ENCODE measurements at places on chromosomes 1 and 21.

GRCh38 chr1:3091334-3091733 lies 22.3 kb downstream of the PRDM16 start:
- DNase-seq = no peak

DNA sequence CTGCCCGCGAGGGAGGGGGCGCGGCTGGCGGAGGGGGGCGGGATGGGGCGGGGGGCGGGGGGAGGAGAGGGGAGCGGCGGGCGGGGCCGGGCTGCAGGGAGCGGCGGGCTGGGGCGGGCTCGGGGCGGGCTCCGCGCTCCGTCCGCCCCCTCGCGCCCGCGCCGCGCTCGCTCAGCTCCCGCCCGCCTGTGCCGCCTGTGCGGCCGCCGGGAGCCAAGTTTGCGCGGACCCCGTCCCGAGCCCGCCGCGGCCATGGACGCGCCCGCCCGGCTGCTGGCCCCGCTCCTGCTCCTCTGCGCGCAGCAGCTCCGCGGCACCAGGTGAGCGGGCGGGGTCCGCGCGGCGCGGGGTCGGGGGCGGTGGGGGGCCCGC lies at the start of gene GABRD:
Gene GABRD, plus strand, starts transcription at position 174 of the 372 bp plus-strand sequence. Its CDS starts 79 bp downstream, at position 253.
- DNase-seq = no peak

- DNase-seq = peak; percentile 78
Observed at GRCh38 chr1:247390116-247390791, 25.7 kb upstream of the NLRP3 start.

DNA sequence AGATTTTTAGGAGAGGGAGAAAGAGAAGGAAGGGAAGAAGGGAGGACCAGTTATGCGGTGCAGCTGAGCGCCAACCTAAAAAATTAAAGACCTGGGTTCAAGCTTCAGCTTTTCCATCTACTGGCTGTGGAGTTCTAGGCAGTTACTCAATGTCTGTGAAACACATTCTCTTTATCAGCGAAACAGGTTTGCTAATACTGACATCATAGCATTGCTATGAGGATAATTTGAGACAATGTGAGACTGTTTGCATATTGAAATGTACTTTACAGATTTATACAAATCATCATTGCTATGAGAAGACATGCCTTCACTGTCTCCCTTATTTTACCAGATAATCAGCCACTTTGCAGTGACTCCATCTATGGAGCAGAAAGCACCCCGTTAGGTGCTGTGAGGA lies 222.9 kb upstream of the SGIP1 start:
- no peak for DNase-seq

DNA sequence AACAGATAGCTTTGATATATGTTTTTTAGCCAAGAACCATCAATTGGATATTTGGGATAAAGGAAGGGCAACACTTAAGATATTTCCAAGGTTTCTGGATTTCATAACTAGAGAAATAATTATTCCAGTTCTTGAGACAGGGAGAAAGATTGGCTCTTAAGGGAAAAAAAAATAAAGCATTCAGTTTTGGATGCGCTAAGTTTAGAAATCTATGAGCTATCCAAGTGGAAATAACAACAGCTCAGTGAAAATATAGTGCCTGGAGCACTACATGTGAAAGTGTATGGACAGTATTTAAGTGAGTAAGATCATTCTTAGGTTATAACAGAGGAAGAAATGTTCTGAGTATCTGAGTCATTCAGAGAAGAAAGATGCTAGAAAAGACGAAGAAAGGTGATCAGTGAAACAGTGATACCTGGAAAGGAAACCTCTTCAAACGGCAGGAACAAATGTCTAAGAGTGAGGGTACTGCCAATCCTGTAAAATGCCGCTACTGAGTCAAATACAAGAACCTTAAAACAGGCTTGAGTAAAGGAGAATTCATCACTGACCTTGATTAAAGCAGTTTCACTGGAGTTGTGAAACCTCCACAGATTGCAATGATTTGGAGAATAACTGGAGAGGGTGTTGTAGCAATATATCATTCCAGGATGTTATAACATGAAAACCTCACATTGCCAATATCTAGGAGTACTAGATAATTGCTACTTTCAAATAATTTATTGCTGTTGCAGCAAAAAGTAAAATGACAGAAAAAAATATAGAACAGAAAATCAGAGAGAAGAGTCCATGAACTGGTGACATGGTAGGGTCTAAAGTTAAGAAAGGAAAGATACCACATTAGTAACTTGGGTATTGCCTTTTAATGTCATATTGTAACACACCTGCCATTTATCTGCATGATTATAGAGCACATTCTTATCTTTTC lies 482.1 kb upstream of the RGS18 start:
- no peak for DNase-seq

- no peak for DNase-seq
Observed at GRCh38 chr21:39429445-39429844, 16.1 kb downstream of the LCA5L start.

- DNase-seq = no peak
Observed at GRCh38 chr1:15224259-15224869, 22.7 kb upstream of the FHAD1 start.

DNA sequence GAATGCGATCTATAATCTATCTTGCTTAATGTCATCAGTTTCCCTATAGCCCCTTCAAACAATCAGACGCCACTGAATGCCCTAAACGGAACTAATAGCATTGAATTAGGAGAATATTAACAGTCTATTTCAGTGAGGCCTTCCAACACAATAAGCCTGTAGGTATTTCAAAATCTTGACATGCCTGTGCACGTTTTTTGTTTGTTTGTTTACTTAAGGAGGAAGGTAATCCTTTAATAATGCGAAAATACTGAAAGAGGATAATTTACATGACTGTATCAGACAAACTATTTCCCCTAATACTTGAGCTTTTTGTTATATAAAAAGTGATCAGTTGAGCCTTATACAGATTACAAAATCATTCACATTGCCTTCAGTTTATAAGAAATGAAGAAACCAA lies 29.0 kb upstream of the JAK1 start:
- DNase-seq = no peak

DNA sequence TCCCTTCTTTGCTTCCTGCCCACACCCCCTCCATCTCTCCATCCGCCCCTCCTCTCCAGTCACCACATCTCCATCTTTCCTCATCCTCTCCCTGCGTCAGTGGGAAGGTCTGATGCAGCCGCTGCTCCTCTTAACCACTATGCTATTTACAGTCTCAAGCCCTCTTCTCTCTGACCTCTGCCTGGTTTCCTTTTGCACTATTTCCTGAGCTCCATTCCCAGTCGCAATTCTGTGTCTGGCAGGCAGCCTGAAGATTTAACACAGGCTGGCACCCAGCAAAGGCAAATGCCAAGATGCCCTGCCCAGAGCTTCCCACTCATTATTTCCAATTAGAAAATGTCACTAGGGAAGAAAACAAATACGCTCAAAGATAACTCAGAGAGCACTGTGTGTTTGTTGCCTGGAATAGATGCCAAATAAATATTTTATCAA lies 89.6 kb upstream of the LPGAT1 start:
- no peak for DNase-seq

DNA sequence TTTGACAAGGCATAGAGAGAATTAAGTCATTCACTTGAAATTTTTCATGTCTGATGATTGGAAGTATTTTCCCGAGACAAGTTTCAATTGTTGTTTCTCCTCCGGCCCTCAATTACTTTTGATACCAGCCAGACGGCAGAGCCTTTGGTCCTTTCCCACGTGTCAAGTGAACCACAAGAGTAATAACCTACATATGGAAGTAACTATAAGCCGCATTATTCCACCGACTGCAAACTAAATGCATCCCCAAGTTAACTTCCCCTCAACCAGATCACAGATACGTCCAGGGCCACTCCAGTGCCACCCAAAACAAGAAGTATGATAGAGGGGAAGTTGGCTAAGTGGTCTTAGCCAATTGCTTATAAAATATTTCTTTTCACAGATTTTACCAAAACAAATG lies 20.2 kb downstream of the COLGALT2 start:
- DNase-seq = no peak

DNA sequence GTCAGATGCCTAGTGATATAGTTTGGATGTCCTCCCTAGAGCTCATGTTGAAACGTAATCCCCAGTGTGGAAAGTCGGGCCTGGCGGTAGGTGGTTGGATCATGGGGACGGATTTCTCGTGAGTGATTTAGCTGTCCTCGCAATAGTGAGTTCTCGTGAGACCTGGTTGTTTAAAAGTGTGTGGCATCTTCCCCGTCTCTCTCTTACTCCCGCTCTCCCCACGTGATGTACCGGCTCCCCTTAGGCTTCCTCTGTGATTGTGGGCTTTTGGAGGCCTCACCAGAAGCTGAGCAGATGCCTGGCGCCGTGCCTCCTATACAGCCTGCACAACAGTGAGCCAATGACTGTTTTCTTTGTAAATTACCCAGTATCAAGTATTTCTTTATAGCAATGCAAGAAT lies 264.5 kb downstream of the TTLL7 start:
- no peak for DNase-seq

DNA sequence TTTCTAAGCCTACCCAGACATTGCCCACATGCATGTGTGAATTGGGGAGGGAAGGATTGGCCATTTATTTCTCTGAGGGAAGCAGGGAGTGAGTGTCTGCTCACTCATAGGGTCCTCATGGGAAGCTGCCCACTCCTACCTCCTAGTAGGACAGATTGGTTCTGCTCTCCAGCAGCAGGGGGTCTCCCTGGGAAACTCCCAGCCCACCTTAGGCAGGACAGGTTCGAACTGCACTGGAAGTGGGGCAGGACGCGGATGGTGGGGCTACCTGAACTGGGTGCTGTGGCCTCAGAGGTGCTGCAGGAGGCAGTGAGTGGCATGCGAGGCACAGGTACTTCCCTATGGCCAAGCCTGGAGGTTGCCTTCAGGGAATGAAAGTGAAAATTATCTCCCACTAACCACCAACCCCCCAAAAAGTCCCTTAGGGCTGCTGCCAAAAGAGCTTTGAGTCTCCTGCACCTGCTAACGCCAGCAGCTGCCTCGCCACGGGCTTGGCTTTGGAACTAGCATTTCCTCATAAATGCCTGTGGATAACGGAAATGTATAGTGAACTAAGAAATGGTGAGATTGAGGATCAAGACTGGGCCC lies 157.0 kb upstream of the COA6 start:
- no peak for DNase-seq

- DNase-seq = peak; percentile 92
Observed at GRCh38 chr1:115062542-115063004, 26.7 kb downstream of the TSPAN2 start.

- DNase-seq = no peak
Observed at GRCh38 chr1:72433591-72433990, 151.3 kb upstream of the NEGR1 start.

DNA sequence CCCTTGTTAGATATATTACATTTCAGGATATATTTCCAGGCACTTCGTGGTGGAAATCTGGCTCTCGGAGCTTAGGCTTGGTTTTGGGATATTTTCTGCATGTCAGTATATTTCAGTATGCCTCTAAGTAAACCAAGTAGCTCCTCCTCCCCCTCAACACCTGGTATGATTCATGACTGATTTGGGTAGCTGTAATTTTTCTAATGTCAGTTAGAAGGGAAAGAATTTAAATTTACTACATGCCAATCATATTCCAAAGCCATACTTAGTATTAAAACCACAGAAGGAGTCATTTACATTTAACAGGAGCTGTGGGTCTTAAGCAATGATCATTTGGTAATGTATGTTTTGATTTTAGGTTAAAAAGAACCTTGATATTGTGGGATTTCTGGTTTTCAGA lies 40.6 kb downstream of the ST6GALNAC3 start:
- DNase-seq = no peak

GRCh38 chr21:43345746-43346409 lies 81.1 kb downstream of the SIK1 start:
- DNase-seq = no peak

GRCh38 chr1:23074012-23074411 lies 54.7 kb downstream of the KDM1A start:
- no peak for DNase-seq

- DNase-seq = no peak
Observed at GRCh38 chr1:168091063-168091462, 45.7 kb downstream of the GPR161 start.

DNA sequence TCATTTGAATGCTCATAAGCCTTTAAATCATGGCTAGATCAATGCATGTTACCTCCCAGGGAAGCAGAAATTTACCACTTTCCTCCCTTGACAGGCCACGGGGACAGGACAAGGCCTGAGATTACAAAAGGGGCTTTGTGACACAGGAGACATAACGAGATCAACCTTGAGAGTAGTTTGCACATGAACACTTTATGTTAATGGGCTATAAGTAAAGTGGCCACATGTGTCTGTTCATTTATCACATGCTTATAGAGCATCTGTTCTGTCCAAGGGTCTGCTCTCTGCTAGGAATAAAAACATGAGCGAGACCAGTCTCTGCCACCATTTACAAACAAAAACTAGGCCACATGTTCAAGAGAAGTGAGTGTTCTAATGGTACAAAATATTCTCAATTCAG lies 144.1 kb upstream of the C8B start:
- no peak for DNase-seq

DNA sequence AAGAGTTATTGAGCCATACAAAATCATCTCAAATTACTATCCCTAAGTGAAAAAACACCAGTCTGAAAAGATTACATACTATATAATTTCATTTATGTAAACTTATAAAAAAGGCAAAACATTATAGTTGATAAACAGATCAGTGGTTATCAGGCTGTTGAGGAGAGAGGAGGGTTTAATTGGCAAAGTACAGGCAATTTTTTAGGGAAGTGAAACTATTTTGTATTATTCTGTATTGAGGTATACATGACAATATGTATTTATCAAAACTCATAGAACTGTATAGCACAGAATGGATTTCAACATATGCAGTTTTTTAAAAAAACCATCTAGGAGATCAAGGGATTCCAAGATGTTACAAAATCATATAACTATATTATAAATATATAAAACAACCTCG lies 403.7 kb downstream of the LTN1 start:
- no peak for DNase-seq

DNA sequence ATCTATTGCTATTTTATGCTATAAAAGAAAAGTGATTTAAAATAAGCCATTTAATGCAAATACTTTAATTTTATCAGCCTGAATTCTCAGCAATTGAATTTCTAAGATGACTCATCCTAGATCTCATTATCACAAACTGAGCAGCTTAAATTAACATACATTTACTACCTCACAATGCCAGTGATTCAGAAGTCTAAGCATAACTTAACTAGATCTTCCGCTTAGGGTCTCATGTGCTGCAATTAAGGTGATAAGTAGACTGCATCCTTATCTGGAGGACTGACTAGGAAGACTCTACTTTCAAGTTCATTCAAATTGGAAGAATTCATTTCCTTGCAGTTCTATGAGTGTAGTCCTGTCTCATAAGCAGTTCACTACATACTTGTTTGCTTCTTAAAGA lies 286.6 kb downstream of the COL11A1 start:
- no peak for DNase-seq

GRCh38 chr21:41170442-41170841 lies 2.5 kb downstream of the BACE2 start:
- no peak for DNase-seq

GRCh38 chr1:10903821-10904220 lies 107.4 kb upstream of the CASZ1 start:
- DNase-seq = no peak

- DNase-seq = peak; percentile 25
Observed at GRCh38 chr1:98870959-98871903, 133.4 kb downstream of the PLPPR5 start.

GRCh38 chr1:7234471-7234755 lies 449.2 kb downstream of the CAMTA1 start:
- no peak for DNase-seq

All from activated CD4-positive, alpha-beta T cell treated with anti-CD3 and anti-CD28 coated beads, Interleukin-2, amount 50 U/mL, for 1 hour (primary cell).